GM12878 (cell line): ENCODE measurements at places on chromosomes 7 and 10. TPM values are rescaled to one million over a fixed set of nuclear protein-coding genes. Genes with fewer than 3 reads are reported as not detected.

- H3K27me3 ChIP-seq, result no peaks in the 10 kb centered on the region
- H3K4me3 ChIP-seq, result no peak overlapping the region
- no peaks in the 10 kb centered on the region for H3K36me3 ChIP-seq
- no peaks in the 10 kb centered on the region for H3K4me1 ChIP-seq
Measured at GRCh38 chr7:80257756-80258155, 123.1 kb downstream of the GNAI1 start.

- no peaks in the 10 kb centered on the region for H3K36me3 ChIP-seq
- no peak for DNase-seq
- no peaks in the 10 kb centered on the region; the same call in 1 of the 2 replicates for H3K4me1 ChIP-seq
- no peak overlapping the region for H3K27ac ChIP-seq
- H3K27me3 ChIP-seq, result peaks cover 30% of the 10 kb centered on the region
- H3K4me3 ChIP-seq, result 0 out of 2 replicates have a peak overlapping the region, but pooled peaks have one; percentile 5
Measured at GRCh38 chr10:28677888-28678686, 766 bp downstream of the BAMBI start.

GRCh38 chr10:34716958-34717357 lies 98.1 kb downstream of the PARD3 start:
- no peaks in the 10 kb centered on the region for H3K4me1 ChIP-seq
- no peaks in the 10 kb centered on the region; the same call in 1 of the 2 replicates for H3K36me3 ChIP-seq
- no peak for DNase-seq
- no peaks in the 10 kb centered on the region for H3K27me3 ChIP-seq
- no peak overlapping the region for H3K27ac ChIP-seq

GRCh38 chr10:61628151-61628874 lies 34.4 kb upstream of the CABCOCO1 start:
- DNase-seq, result no peak
- no peak overlapping the region for H3K4me3 ChIP-seq
- H3K36me3 ChIP-seq, result no peaks in the 10 kb centered on the region
- no peaks in the 10 kb centered on the region for H3K27me3 ChIP-seq
- H3K27ac ChIP-seq, result no peak overlapping the region

- peak overlapping the region; percentile 88 for H3K27ac ChIP-seq
- H3K27me3 ChIP-seq, result no peaks in the 10 kb centered on the region
- peak overlapping the region; percentile 70 for H3K4me3 ChIP-seq
- peaks cover 9% of the 10 kb centered on the region for H3K4me1 ChIP-seq
- no peaks in the 10 kb centered on the region for H3K36me3 ChIP-seq
Measured at GRCh38 chr10:110566472-110567200, 859 bp upstream of the SMC3 start.

DNA sequence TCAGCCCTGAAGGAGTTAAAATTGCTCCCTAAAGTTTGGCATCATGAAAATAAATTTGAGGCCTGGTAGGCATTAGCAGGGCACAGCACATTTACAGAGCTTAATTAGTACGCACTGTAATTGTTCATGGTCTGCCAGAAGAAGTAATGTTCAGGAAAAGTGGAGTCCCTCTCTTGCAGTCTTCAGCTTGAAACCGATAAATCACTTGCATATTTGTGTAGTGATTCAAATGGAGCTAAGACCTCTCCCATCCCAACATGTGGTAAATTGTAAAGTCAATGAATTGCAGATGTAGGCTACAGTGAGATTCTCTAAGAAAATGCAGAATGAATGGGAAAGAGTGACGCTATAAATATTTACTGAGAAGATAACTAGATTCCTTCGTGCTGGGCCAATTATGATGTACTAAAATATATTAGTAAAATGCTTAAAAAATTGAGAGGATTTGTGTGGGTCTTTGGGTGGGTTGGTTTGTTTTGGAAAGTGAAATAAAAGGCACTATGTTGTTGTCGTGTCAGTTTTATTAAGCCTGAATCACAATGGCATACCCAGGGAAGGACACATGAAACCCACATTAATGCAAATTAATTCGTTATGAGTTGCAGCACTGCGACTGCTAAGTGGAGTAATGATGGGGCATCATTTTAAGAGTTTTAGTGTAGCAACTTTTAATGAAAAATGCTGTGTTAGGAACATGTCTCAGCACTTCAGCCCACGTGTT lies 8.4 kb downstream of the TCF7L2 start:
- H3K4me1 ChIP-seq, result no peaks in the 10 kb centered on the region
- H3K4me3 ChIP-seq, result no peak overlapping the region
- H3K36me3 ChIP-seq, result no peaks in the 10 kb centered on the region
- peaks cover 5% of the 10 kb centered on the region; the same call in 1 of the 2 replicates for H3K27me3 ChIP-seq
- no peak for DNase-seq

DNA sequence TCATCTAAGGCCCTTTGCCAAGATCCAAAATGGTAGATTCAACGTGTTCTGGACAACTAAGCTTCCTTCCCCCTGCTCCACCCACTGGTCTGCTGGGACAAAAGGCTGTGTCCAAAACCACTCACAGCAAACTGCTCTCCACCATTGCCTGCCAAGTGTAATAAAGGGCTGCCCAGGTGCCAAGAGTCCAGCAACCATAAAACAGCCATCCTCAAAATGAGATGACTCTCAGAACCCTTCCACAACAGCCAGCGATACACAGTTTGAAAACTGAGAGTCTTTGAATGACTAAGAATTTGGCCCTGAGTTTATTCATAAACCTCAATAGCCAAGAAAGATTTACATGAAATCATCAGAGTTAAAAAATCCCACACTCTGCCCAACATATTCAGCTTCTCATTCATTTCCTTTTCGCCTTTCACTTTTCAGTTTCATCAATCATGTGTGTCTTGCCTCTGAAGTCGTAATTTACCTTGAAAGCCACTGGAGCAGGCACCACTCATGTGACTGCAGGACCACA lies 658.1 kb upstream of the MGMT start:
- H3K4me1 ChIP-seq, result no peaks in the 10 kb centered on the region
- no peak overlapping the region for H3K27ac ChIP-seq
- H3K4me3 ChIP-seq, result no peak overlapping the region

DNA sequence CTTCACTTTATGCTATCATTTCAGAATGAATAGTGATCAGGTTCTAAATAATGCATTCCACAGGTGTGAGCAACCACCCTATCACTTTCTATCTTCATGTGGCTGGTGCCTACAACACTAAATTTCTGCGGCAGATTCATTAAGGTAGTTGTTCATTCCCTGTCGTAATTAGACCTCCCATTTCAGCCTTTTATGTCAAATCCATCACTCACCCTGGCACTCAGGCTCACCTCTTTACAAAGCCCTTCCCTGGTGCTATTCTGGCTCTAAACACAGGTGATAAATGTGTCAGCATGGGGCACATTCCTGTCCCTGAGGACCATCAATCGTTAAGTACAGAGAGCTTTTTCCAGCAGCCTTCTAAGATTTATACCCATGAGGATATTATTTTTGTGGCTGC lies 300.0 kb upstream of the C7orf33 start:
- peaks cover 4% of the 10 kb centered on the region for H3K4me1 ChIP-seq
- no peak overlapping the region for H3K27ac ChIP-seq
- no peaks in the 10 kb centered on the region for H3K27me3 ChIP-seq
- no peaks in the 10 kb centered on the region for H3K36me3 ChIP-seq
- DNase-seq, result no peak

ZNF853 gene
- total RNA-seq, result 0.11 and 0.13 TPM in 2 replicates

GRCh38 chr7:122588621-122589020 lies 110.3 kb downstream of the RNF133 start:
- DNase-seq, result no peak
- H3K36me3 ChIP-seq, result no peaks in the 10 kb centered on the region
- no peaks in the 10 kb centered on the region for H3K27me3 ChIP-seq
- H3K4me3 ChIP-seq, result no peak overlapping the region

DNA sequence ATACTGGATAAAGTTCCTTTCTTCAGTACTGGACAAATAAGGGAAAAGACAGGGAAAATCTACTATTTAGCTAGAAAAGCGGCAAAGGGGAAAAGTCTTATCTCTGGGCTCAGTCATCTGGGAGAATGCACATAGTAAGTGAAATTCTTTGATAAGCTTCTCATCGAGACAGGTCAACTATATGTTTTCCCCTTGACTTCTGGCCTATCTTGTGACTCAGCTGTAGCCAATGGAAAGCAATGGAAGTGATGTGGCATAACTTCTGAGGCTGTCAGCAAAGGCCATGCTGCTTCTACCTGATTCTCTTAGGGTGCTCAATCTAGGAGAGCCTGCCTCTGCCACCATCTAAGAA lies 91.9 kb downstream of the PCGF5 start:
- H3K27me3 ChIP-seq, result no peaks in the 10 kb centered on the region
- H3K27ac ChIP-seq, result no peak overlapping the region
- DNase-seq, result no peak
- no peak overlapping the region for H3K4me3 ChIP-seq

- H3K36me3 ChIP-seq, result no peaks in the 10 kb centered on the region
- no peak for DNase-seq
- H3K27me3 ChIP-seq, result no peaks in the 10 kb centered on the region
- H3K4me3 ChIP-seq, result no peak overlapping the region
Measured at GRCh38 chr10:35926846-35927245, 284.8 kb upstream of the FZD8 start.

GBX1 gene
- total RNA-seq, result not detected in 2 replicates

- H3K4me1 ChIP-seq, result no peaks in the 10 kb centered on the region
- no peak overlapping the region for H3K4me3 ChIP-seq
- no peak overlapping the region for H3K27ac ChIP-seq
- no peaks in the 10 kb centered on the region for H3K27me3 ChIP-seq
- H3K36me3 ChIP-seq, result no peaks in the 10 kb centered on the region
Measured at GRCh38 chr10:120336911-120337540, 120.0 kb upstream of the PLPP4 start.

DNA sequence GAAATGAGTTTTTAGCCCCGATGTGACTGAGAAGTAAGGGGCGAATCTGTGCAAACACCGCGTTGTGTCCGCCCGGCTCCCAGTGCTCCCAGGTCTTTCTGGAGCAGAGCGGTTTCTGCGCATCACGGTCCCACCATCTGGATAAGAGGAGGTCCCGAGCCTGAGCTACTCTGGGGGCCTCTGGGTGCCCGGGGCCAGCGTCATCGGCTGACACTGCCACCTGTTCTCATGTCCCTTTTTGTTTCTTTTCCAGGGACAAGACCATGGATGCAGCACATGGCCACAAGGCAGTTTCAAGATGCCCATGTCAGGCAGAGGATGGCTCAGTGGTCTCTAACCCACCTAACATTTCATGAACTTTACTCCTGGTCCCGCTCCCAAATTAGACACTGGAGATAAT lies 24.9 kb downstream of the KLF6 start:
- DNase-seq, result no peak
- no peaks in the 10 kb centered on the region for H3K27me3 ChIP-seq
- H3K4me3 ChIP-seq, result no peak overlapping the region
- H3K27ac ChIP-seq, result no peak overlapping the region

- no peak for DNase-seq
- H3K27ac ChIP-seq, result no peak overlapping the region; the same call in 1 of the 2 replicates
- H3K4me1 ChIP-seq, result peaks cover 9% of the 10 kb centered on the region; the same call in 1 of the 2 replicates
- H3K27me3 ChIP-seq, result no peaks in the 10 kb centered on the region
- peak overlapping the region; percentile 92 for H3K4me3 ChIP-seq
Measured at GRCh38 chr10:125824736-125825135, 1.4 kb downstream of the BCCIP start.

GRCh38 chr7:80428161-80429054 lies 83.5 kb downstream of the GNAT3 start:
- H3K27me3 ChIP-seq, result no peaks in the 10 kb centered on the region; the same call in 1 of the 2 replicates
- H3K36me3 ChIP-seq, result no peaks in the 10 kb centered on the region
- no peaks in the 10 kb centered on the region for H3K4me1 ChIP-seq
- no peak for DNase-seq
- H3K27ac ChIP-seq, result no peak overlapping the region
